GM20000 (cell line): ENCODE measurements at places on chromosomes 11 and 22.

DNA sequence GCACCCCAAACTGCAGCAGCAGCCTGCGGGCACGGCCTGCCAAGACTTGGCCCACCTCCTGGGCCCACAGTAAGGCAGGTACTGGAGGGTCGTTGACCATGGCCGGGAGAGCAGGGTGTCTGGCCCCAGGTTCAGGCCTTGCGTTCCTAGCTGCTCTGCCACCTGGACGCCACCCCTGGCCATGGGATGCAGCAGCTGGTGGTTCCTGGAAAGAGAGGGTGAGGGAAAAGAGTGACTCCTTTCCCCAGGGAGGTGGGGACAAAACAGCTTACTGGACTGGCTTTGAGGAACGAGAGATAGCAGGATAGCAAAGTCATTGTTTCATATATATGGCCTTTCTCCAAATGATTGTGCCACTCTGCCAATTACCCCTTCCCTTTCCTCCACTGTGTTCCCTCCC, 1.8 kb downstream of the BSCL2 start:
- DNase-seq, result no peak

DNA sequence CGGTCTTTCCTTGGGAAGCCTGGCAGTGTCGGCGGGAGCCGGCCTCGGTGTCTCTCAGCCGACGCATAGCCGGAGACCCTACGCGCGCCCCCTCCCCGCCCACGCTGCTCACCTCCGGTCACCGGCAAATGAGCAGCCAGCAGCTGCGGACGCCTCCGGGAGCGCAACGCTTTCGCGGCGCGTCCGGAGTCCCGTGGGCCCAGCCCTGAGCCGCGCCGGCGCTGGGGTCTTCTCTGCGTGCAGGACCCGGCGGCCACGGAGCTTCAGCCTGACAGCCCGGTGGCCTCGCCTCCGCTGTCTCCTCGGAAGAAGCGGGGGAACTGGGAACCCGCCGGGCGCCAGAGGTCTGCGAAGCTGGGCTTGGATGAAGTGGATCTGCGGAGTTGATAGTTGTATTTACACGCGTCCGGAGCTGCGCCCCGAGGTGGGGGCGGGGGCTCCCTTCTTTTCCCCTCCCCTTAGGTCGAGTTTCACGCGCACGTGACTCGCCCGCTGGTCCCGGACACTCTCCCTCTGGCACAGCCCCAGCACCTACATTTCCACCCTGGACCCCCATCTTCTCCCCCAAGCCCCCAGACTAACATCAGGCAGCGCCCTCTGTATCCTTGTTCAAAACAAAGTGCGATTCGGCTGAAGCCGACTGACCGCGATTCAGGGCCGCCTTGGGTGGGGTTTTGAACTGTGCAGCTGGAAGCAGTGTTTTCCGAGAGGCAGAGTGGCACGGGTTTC, at the start of gene SLC43A1:
SLC43A1 (minus strand) TSS at position 371 of the 729 bp plus-strand sequence. CDS start 1,591 bp downstream, outside the sequence.
- DNase-seq, result peak; percentile 73

- no peak for DNase-seq
These were observed 683.9 kb downstream of the TBC1D22A start for GRCh38 chr22:47446331-47446730.

DNA sequence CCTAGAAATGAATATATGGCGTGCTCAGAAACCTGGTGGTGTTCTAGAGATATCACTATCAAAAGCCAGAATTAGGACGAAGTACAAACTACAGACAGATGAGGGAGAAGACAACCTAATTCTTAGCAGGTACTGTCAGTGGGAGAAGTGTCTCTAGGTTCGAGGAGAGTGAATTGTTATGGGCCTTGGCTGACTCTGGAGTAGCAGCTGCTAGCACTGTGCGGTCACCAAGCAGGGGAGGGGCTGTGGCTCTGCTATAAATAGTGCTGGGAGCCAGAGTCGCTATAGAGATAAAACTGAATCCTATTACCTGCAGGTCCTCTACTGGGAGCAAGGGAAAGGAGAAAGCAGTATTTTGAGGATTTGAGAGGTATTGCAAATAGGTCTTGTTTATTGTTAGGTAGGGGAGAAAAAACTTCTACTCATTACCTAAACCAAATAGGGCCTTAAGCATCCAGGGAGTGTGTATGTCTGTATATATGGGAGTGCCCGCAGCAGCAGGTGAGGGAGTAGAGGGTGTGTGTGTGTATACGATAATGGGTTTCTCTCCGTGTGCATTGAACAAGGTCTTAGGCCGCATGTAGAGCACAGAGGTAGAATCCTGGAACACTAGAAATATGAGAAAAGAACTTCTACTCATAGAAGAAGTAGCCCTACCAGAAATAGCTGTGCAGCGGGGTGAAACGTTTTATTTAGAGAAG, 2.2 kb downstream of the MADD start:
- DNase-seq, result peak; percentile 49

DNA sequence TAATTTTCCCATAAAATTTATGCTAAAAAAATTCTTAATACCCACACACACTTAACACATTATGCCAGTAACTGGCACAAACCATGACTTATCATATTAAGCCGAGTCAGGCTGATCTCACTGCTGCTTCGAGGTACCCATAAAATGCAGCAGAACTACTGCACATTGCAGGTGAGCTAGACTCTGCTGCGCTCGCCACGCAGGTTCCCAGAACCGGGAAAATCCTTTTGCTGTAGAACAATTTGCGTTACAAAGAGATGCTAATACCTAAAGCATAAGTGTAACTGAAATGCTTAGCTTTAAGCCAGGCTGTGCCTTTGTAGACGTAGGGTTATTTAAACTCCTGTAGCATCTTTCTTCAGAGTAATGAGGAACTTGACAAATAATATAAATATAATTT, 200.3 kb downstream of the MSANTD4 start:
- DNase-seq, result no peak

DNA sequence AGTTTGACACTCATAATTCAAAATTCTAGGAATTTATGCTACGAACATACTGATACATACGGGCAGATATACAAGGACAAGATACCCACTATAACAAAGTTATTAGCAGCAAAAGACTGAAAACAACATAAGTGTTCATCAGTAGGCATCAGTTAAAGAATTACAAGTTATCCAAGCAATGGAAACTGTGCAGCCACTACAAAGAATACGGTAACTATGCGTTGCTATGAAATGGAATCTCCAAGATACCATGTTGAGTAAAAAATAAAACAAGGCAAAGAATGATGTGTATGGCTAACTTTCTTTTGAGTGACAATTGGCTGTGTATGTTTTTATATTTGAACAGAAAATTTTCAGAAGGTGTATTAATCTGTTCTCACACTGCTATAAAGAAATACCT, 151.7 kb downstream of the ADAMTS15 start:
- no peak for DNase-seq

DNA sequence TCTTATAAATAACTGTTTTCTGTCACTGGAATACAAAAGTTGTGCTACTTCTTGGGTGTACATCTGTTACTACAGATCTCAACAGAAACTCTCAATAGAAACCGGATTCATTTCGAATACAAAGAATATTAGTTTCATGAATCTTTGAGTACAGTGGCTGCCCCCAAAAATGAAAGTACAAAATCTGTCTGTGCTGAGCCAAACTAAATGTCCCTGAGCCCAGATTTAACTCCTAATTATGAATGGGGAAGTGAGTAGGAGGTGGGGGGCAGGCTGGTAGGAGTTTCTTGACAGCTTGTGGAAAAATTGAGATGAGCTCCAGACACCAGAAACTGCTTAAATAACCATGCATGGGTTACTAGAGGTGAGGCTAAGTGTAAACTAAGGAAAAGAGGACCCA, 41.6 kb downstream of the PITPNB start:
- DNase-seq, result peak; percentile 11

DNA sequence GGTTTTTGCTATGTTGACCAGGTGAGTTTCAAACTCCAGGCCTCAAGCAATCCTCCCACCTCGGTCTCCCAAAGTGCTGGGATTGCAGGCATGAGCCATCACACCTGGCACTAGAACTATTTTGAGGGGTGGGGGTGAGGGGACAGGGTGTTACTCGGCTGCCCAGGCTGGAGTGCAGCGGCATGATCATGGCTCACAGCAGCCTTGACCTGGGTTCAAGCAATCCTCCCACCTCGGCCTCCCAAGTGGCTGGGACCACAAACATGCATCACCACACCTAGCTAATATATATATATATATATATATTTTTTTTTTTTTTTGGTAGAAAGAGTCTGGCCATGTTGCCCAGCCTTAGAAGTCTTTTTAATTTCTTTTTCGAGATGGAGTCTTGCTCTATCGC, 17.1 kb upstream of the IFITM3 start:
- no peak for DNase-seq

GRCh38 chr11:112801817-112802088, 159.5 kb upstream of the NCAM1 start:
- DNase-seq, result no peak

GRCh38 chr11:67626970-67627369, 2.8 kb downstream of the NUDT8 start:
- no peak for DNase-seq

- peak; percentile 46 for DNase-seq
These were observed 55.1 kb downstream of the IGLL5 start for GRCh38 chr22:22942511-22943329.

GRCh38 chr22:29032584-29032983, 29.0 kb downstream of the C22orf31 start:
- no peak for DNase-seq

DNA sequence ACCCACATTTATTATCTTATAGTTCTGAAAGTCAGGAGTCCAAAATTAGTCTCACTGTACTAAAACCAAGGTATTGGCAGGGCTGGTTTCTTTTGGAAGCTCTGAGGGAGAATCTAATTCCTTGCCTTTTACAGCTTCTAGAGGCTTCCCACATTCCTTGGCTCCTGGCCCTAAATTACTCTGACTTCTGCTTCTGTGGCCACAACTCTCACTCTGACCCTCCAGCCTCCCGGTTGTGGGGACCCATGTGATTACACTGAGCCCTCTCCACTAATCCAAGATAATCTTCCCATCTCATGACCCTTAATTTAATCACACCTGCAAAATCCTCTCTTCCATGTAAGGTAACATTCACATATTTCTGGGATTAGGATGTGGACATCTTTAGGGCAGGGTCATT, 110.9 kb downstream of the ARL14EP start:
- DNase-seq, result no peak

DNA sequence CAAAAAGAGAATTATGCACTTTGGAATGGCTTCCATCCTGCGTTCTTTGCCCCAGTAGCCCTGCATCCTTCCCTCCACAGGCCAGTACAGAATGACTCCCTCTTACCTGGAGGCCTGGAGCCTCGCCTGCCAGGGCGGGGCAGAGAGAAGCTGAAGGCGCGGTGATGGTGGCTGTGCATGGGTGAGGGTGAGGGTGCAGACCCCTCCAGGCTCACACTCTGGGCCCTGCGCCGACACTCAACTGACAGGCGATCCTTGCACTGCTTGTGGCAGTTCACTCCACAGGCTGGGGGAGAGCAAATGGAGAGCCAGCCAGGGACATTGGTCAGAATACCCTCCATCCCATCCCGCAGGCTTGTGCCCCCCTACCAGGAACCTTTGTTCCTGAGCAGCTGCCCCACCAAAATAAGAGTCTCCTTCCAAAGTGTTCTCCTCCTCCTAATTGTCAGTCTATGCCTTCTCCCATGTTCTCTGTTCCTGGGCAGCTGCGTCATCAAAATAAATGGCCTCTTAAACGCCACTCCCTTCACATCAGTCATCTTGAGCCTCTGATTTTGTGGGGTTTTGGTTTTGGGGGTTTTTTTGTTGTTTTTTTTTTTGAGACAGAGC, 5.9 kb upstream of the NRXN2 start:
- no peak for DNase-seq

GRCh38 chr11:2428322-2428795, 16.0 kb downstream of the TRPM5 start:
- DNase-seq, result peak; percentile 82

GRCh38 chr11:13114566-13115379, 105.7 kb downstream of the RASSF10 start:
- peak; percentile 16 for DNase-seq

DNA sequence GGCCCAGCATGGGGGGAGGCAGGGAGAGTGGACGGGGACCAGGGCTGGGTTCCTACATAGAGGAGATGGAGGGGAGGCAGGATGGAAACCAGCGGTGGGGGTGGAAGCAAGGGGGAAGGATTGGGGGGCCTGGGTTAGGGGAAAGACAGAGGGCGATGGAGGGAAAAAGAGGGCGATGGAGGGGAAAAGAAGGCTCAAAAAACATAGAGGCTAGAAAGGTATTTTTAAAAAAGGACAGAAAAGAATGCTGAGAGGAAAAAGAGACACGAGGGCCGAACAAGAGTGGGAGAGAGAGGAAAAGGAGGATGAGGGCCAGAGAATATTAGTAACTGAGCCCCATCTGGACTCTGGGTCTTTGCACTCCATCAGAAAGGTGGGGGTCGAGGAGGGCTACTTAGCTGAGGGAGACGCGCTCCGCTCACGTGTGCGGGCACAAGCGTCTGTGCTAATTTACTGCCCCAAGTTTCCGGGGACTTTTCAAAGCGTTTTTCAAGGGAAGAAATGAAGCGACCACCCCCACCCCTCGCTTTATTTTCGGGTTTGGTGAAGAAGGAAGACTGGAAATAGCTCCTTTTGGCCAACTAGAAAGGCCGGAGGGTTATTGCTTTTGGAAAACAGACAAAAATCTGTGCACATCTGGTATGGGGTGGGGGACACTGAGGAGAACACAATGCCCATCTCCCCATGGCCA, 14.5 kb downstream of the PAX6 start:
- no peak for DNase-seq

- DNase-seq, result no peak
These were observed 72.8 kb downstream of the CHST1 start for GRCh38 chr11:45592636-45593035.

- no peak for DNase-seq
These were observed 385.5 kb upstream of the B3GAT1 start for GRCh38 chr11:134797411-134798089.

- DNase-seq, result no peak
These were observed 155.7 kb downstream of the NAV2 start for GRCh38 chr11:19868281-19868821.

DNA sequence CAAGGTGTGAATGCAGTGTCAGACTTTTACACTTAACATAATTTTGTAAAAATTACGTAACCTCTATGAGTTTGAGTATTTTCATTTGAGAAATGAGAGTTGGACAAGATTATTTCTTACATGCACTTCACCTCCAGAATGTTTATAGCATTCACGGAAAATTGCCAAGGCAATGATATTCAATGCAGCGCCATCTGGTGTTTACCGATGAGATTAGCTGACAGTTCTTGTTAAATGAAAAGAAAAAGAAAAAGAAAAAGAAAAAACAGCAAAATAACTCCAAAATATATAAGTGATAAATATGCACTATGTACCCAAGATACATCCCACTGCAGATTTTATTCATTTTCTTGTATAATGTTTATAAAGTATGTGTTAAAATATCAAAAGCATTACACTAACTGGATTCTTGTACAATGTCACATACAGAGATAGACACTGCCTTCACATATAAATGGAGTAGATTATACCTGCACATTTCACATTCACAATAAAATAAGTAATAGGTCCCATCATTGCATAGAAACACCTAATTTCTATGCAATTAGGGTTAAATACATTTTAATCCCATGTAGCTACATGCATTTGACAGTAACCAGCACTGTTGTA, 976.3 kb upstream of the FAT3 start:
- no peak for DNase-seq

- no peak for DNase-seq
These were observed 582.6 kb upstream of the TENM4 start for GRCh38 chr11:80023386-80023785.

- DNase-seq, result no peak
These were observed 96.2 kb upstream of the MTMR2 start for GRCh38 chr11:96019810-96020747.
